ENCODE measurements at places on chromosomes 4 and X.

- no peak for DNase-seq
These were observed 169.9 kb upstream of the HAND2 start for GRCh38 chr4:173699841-173700475.

DNA sequence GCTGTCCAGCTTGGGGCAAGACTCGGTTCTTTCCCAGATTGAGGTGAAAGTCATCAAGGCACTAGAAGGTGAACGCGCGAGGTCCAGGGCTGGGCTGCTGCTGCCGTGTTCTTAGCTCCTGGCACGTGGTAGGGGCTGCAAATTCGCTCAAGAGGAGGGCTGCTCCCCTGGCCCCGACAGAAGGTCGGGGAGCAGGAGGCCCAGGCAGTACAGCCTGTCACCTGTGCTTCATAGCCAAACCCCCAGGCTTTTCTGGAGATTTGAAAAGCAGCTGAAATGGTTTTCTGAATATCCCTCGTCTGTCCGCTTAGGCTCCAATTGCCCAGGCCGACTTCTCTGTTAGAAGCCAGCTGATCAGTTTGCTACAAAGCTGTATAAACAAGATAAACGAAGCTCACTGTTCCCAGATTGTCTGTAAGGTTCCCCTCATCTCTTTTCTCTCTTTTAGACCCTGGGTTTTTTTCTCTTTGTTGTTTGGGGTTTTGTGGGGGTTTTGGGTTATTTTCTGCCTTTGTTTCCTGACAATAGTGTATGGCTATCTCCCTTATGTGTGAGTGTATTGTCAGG is 60.0 kb upstream of the STX18 start:
- no peak for DNase-seq

GRCh38 chr4:632196-632790 is 6.9 kb downstream of the PDE6B start:
- no peak for DNase-seq

- no peak for DNase-seq
These were observed 234.8 kb upstream of the GNPDA2 start for GRCh38 chr4:44961001-44961755.

- DNase-seq: no peak
These were observed 167.5 kb downstream of the ADGRA3 start for GRCh38 chr4:22348410-22348809.

- DNase-seq: no peak
These were observed 289.8 kb upstream of the CLNK start for GRCh38 chr4:10974371-10974770.

GRCh38 chrX:9498236-9498635 is 33.4 kb downstream of the TBL1X start:
- DNase-seq: no peak

- no peak for DNase-seq
These were observed 15.3 kb upstream of the BEND4 start for GRCh38 chr4:42167709-42168108.

- no peak for DNase-seq
These were observed 74.6 kb downstream of the DOCK11 start for GRCh38 chrX:118570209-118570608.

DNA sequence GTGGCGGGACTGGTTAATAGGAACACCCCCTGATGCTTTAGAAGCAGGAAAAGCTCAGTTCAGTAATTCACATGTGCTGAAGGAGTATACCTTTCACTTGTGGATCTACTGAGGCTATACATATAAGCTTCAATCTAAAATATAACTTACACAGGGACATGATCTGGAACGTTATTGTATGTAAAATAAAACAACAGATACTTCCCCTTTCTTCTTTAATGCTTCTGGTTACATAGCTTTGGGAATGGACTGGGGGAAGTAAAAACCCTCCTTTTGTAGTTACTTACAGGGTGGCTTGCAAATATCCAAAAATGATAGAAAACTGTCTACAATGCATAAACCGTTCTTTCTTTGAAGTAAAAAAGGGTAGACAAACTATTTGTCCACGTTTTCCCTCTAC is 1.9 kb downstream of the FGG start:
- DNase-seq: no peak

DNA sequence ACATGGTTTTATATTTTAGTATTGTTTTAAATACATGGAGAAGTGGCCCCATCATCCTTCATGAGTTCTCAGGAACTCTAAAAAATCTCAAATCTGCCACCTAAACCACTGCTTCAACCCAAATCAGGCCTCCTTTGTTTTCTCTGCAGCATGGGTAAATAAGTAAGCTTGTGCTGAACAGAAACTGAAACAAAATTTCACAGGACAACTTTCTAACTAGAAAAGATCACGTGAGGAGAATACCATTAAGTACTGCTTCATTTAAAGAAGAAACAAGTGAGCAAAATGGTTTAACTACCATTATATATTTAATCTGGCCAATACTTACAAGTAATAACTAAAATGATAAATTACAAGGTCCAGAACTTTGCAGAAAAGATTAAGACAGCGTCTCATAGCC is 2.5 kb downstream of the ARAP2 start:
- no peak for DNase-seq

DNA sequence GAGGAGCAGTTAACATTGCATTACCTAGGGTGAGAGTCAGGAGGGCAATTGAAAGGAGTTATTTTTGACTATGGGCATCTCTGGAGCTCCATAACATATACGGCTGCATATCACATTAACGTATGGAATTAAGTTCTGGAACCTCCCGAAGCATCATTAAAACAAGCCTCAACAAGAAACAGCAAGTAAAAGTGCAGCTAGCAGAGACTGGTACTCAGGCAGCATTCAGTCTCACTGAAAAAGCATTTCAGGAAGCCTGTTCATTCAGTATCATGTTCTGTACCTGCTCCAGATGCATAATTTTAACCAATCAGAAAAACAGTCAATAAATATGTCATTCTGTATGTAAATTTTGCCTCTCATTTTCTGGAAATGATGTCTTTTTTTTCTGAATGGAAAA is 299.6 kb downstream of the EPHA5 start:
- no peak for DNase-seq

- no peak for DNase-seq
These were observed 1433.8 kb upstream of the TENM3 start for GRCh38 chr4:180809439-180809838.

- no peak for DNase-seq
These were observed 7.1 kb upstream of the BST1 start for GRCh38 chr4:15695729-15696128.

- DNase-seq: no peak
These were observed 52.0 kb upstream of the CCDC160 start for GRCh38 chrX:134184936-134185335.

- DNase-seq: no peak
These were observed 28.0 kb downstream of the TACC3 start for GRCh38 chr4:1749370-1749769.

GRCh38 chr4:17811078-17811603 is 362 bp downstream of the NCAPG start:
- DNase-seq: no peak

- no peak for DNase-seq
These were observed 195.2 kb upstream of the ANXA10 start for GRCh38 chr4:167897116-167897515.

DNA sequence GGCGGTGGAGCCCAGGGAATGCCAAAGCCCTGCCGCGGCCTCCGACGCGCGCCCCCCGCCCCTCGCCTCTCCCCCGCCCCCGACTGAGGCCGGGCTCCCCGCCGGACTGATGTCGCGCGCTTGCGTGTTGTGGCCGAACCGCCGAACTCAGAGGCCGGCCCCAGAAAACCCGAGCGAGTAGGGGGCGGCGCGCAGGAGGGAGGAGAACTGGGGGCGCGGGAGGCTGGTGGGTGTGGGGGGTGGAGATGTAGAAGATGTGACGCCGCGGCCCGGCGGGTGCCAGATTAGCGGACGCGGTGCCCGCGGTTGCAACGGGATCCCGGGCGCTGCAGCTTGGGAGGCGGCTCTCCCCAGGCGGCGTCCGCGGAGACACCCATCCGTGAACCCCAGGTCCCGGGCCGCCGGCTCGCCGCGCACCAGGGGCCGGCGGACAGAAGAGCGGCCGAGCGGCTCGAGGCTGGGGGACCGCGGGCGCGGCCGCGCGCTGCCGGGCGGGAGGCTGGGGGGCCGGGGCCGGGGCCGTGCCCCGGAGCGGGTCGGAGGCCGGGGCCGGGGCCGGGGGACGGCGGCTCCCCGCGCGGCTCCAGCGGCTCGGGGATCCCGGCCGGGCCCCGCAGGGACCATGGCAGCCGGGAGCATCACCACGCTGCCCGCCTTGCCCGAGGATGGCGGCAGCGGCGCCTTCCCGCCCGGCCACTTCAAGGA is at the start of gene FGF2:
Gene FGF2 (plus strand): TSS at position 279 of the 705 bp plus-strand sequence. CDS start 344 bp downstream, at position 623.
- DNase-seq: no peak

GRCh38 chr4:10727140-10727880 is 42.7 kb upstream of the CLNK start:
- DNase-seq: no peak

DNA sequence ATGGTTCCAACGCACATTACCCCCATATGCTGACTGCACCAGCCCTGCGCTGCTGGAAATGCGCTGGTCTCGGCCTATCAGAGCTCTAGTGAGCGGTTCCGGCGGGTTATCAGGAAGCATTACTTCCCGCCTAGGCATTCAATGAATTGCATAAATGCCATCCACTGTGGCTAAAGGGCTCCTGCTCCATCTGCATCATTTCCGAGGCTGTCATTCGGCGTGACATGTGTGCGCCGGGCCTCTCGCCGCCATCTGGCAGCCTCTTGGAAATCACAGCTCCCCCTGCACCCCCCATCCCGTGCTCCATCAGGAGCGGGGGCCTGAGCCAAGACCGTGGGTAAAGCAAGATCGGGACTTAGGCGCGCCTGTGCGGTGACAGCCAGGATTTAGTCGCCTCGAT is 64.4 kb downstream of the SEPSECS start:
- DNase-seq: no peak

DNA sequence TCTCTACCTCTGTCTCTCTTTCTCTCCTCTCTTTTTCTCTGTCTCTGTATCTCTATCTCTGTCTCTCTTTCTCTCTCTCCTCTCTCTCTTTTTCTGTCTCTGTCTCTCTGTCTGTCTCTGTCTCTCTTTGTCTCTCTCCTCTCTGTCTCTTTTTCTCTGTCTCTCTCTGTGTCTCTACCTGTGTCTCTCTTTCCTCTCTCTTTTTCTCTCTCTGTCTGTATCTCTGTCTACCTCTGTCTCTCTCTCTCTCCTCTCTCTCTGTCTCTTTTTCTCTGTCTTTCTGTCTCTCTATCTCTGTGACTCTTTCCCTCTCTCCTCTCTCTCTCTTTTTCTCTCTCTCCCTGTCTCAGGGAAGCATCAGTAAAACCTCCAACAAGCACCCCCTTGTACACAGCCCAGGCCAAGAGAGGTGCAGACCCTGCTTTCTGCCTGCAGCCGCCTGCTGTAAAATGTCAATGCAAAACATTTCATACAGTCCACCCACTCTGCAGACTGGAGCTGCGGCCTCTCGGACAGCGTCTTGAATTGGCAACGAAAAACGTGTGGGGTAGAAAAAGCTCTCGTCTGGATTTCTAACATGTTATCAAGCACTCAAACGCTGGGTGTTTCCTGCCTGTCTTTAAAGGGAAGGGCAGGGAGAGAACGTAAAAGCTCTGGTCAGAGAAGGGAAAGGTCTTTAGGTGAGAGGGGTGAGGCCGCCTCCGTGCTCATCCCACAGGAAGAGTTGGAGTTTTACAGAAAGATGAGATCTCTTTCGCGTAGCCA is 3.7 kb upstream of the SHOX start:
- no peak for DNase-seq

DNA sequence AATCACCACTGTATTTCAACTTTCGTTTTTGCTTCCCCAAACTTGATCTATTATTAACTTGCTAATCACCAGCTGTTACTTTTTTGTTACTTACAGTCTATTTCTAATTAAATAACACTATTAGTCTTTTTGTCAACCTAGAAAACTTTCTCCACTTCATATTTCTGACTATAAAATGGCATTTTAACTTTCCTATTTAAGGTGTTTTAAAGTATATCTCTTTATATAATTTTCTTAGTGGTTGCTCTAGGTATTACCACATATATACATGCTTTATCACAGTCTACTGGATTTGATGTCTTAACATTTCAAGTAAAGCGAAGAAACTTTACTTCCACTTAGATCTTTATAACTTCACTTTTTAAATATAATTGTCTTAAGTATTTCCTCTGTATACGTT is 421.2 kb downstream of the DCAF12L2 start:
- no peak for DNase-seq

DNA sequence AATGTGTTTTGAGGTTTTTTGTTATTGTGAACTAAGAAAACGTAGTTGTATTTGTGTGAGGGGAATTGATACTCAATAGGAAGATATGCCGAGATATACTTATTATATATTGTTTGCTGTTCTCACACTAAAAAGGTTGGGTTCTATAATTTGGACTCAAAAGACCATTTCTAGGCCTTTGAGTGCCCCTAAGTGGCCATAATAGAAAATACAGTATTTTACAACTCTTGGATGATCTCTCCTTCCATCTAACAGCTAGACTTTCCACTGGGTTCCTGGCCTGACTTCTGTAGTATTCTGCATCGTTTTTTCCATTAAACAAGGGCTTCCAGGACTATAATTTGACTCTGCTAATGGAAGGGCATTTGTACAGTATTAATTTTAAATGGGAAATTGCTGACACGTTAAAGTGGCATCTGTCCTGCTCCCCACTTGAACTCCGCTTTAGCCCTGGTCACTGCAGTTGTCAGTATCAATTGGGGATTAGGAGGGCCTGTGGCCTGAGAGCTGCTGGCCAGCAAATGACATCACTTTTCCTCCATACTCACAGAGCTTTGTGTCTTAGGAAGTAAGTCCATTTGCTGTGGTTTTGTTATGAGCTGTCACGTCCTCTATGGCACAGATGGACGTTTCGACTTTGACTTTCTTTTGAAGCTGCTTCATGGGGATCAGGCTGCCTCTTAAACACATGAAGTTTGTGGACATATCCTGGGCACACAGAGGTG is 176.9 kb downstream of the SLIT2 start:
- no peak for DNase-seq

GRCh38 chr4:131638781-131639180 is 1510.3 kb upstream of the PCDH10 start:
- DNase-seq: no peak

DNA sequence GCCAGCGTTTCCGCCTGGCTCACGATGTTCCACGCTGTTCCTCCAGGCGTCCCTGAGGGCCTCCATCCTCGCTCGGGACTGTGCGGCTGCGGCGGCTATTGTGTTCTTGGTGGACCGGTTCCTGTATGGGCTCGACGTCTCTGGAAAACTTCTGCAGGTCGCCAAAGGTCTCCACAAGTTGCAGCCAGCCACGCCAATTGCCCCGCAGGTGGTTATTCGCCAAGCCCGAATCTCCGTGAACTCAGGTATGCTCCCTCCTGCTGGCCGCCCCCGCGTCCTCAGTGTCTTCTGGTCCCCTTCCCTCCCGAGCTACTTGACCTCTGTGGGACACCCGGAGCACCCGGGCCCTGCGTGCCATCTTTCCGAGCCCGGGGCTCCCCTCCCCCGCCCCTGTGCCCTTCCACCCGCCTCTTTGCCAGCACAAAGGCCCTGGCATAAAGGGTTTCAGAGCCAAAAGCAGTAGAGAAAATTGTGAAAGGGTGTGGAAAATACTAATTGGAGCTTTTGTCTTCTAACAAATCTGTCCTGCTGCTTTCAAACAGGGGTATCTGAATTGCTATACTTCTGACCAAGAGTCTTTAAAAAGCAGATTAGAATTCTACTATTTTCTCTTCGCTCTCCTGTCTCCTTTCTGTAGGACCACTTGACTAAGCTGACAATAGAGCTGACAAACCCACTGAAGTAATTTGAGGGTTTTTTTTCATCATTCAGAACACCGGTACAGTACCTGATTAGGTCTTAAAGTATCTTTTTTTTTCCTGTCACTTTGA is 104.0 kb downstream of the NEUROG2 start:
- no peak for DNase-seq

Measured in NCI-H187 treated with DMSO at 0.1 percent for 48 hours (cell line).